Putamen (tissue), 1 donor: ENCODE measurements at places on chromosomes 2 and 18.

GRCh38 chr2:175449616-175450015 is 268.1 kb upstream of the ATP5MC3 start:
- no peak for DNase-seq

DNA sequence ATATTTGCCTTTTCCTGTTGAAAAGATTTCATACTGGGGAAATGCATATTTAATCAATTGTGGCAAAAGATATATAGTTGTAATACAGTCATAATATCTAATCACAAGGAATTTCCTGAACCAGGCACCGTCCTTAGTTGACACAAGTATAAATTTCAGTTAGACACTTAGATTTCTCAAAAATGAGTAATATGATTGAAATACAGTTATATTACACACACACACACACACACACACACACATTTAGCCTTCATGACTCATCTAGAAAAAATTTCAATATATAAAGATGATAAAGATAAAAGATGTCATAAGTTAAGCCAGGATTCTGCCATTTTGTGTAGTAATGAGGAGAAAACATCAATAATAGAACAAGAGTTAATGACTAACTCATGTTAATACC is 258.4 kb upstream of the ZNF804A start:
- DNase-seq = no peak

GRCh38 chr2:150612957-150613710 is 125.7 kb upstream of the RND3 start:
- DNase-seq = no peak

GRCh38 chr2:86308356-86308755 is 29.1 kb downstream of the REEP1 start:
- DNase-seq = no peak

- DNase-seq = no peak
Observed at GRCh38 chr18:79326413-79327198, 69.1 kb upstream of the NFATC1 start.

DNA sequence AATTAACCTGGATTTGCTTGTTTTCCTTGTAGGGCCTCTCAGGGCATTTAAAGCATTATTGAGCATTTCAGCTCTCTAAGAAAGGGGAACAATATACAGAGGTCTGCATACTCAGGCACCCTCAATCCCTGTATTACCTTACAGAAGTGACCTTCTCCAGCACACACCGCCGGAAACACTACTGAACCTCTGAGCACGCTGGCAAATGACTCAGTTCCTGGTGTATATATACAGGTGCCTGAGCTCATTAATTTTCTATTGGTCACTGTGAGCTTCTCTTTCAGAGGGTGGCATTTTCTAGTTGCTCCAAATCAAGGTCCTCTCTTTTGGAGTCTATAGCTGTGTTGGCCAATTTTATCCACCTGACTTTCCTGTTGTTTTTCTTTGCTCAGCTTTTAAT is 85.2 kb upstream of the COPS8 start:
- DNase-seq = no peak

DNA sequence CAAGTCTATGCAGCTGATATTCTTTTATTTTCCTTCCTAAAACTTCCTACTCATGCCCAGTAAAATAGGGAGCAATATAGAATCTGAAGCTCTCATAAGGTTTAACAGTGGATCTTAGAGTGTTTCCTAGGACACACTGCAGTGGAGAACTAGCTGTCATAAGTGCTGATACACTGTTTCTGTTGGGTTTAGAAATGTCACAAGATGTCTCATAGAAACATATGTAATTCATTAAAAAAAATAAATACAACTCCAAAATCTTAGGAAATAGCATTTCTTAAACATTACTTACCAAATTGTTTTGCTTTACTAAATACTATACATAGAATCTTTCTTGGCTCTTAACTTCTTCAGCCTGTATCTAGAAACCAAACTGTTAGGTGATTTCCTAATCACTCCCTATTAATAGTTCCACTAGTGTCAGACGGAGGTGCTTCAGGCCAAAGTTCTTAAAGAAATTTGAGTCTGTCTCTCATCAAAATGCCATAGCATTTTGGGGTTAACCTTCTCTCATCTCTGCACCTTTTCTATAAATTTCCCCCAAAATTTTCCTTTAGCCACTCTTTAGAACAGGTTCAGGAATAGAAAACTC is 93.7 kb downstream of the CERKL start:
- DNase-seq = no peak

- no peak for DNase-seq
Observed at GRCh38 chr18:75530566-75531211, 103.2 kb upstream of the SMIM21 start.

DNA sequence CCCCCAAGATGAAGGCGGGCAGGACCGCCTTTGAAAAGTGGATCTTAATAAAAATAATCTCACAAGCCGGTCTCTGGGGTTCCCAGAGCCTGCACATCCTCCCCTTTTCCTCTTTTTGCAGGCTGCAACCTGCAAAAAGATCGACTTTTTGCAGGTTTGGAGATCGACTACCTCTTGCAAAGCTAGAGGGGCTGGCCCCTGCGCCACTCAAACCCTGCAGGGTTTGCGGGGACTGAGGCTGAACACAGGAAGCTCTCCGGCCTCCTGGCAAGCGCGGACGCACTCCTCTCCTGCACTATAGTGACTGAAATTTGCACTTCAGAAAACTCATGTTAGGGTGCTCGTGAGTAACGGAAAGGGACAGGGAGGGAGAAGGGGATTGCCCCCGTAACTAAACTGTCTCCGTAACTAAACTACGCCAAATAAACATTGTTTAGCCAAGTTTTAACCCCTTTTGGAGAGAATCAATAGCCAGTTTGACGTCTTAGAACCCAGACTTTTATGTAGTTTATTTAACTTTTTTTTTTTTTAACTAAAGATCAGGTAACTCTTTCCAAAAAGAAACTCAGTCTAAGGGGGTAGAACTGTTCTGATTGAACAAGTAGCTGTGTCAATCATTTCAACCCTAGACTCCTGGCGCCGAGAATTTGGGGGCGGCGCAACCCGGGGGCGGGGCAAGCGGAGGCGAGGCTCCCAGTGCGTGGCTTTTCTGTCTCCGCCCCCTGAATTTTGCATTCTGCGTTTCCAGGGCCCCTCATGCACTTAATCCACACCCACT is 2.5 kb downstream of the IGFBP5 start:
- DNase-seq = peak; percentile 75

DNA sequence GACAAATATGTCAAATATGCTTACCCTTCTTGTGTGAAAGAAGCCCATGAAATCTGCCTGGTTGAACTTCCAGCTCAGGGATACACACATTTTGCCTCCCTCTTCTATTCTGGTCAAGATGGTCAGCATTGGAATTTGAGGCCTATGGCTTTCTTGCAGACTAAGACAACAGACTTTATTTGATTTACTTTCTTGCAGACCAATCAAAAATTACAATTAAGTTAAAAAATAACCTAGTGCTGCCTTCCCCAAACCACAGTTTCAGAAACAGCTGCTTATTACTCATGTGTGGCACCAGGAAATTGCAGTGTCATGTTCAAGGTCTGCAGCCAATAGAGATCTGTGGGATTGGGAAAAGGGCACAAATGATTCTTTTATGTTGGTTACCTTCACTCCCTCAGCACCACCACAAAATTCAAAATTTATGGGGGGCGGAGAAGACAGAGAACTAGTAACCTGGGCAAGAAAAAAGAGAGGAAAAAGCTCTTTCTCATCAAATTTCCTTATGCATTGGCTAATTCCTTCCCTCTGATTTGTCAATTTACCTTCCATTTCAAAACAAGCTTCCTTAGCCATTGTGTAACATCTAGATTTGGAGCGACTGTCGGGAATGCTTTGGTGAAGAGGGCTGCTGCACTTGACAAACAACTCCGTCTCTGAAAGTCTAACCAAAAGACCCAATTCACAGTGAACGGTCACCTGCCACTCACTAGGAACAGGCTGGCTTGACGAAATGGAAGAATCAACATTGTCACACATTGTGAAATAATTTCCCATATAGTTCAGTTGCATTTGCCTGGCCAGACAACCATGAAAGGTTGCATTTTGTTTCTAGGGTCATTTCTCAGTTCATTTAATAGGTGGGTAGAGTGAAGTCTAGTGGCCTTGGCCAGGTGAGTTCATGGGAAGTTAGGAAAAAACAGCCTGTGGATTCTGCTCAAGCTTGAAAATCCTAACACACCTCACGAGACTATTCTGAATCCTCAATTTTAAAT is 100.4 kb upstream of the FZD5 start:
- no peak for DNase-seq

- no peak for DNase-seq
Observed at GRCh38 chr2:194706179-194706578, 950.8 kb upstream of the SLC39A10 start.

- no peak for DNase-seq
Observed at GRCh38 chr2:481388-481787, 193.5 kb upstream of the ALKAL2 start.

- DNase-seq = no peak
Observed at GRCh38 chr2:29015701-29016470, 34.8 kb downstream of the TOGARAM2 start.
